ENCODE measurements at places on chromosomes 3 and 15.

DNA sequence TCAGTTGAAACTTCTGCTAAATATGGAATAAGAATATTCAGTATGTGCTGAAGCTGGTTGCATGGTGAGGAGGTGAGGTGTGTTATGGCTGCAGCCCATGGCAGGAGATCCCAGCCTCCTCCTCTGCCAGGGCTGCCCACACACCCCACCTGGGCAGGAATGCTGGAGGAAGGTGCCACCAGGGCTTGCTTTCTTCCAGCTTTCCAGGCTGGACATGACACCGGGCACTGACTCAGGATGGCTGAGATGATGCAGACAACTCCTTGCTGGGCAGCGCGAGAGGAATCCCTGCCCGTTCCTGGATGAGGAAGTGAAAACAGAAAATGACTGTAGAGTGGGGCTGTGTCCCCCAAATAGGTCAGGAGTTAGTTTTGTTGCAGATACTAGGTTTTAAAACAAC, 14.1 kb downstream of the GABRG3 start:
- DNase-seq, result no peak

DNA sequence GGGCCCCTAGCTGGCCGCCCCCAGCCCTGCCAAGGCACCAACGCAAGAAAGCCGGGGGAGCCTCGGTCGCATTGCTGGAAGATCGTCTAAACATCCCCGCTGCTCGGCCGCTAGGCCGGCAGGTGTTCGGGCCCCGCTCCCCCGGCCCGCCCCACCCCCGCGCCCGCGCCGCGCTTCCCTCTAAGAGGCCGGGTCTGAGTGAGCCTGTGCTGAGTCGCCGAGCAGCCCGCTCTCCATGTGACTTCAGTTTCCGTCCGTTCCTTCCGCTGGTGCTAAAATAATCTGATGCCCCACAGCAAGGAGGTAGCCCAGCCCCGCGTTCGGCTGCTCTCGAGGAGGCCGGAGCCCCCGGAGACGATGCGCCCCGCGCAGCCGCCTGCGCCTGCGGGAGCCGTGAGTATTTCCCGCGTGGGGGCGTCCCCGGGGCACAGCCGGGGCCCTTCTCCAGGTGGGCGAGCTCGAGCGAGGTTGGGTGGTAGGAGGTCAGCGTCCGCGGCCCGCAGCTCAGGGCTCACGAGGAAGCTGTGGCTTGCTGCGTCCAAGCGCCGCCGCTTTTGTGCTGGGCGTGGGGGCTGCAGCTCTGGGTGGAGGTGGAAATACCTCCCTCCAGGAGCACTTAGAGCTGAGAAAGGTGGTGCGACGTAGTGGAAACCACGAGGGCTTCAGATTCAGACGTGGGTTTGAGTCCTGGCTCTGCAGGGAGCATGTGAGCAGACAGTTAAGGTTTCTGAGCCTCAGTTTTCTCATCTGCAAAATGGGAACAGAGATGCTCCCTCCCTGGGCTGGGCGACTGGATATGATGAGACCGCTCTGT, at the start of gene NRROS:
Gene NRROS (plus strand): TSS at position 212 of the 814 bp plus-strand sequence. CDS start 14,846 bp downstream, outside the sequence.
- no peak for DNase-seq

DNA sequence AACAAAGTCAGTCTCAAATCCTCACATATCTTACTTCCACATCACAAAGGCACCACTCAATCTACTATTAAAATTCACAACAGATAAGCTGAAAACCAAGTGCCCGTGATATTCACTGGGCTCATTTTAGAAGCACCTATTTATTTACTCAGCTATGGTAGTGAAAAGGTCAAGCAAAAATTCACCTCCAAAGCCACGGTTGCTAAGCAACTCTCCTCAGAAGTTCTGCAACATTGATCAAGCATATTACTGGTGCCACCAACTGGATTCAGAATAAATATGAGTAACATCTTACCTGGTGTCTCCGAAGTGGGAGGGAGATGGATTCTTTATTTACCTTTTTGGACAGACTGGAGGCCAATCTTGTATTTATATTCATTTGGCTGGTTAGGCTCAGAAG, 714.8 kb downstream of the FHIT start:
- DNase-seq, result no peak

DNA sequence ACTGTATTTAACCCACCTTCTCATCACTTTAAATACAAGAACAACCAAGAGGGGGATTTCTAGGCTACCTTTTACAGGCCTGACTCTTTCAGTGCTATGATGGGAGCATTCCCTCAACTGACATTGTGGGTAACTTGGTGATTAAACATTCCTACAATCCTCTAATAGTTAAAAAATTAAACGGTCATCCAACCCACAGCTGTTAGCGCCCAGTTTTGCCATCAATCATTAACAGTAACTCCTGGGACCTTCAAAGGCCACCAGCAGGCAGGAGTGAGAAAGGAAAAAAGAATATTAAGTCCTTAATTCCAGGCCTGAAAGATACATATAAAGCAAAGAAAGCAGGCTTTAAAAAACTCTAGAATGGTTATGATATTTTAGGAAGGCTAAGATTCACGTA, 512.1 kb downstream of the MAGI1 start:
- DNase-seq, result no peak

- DNase-seq, result no peak
These were observed 133.3 kb downstream of the TBC1D2B start for GRCh38 chr15:77944002-77944867.

DNA sequence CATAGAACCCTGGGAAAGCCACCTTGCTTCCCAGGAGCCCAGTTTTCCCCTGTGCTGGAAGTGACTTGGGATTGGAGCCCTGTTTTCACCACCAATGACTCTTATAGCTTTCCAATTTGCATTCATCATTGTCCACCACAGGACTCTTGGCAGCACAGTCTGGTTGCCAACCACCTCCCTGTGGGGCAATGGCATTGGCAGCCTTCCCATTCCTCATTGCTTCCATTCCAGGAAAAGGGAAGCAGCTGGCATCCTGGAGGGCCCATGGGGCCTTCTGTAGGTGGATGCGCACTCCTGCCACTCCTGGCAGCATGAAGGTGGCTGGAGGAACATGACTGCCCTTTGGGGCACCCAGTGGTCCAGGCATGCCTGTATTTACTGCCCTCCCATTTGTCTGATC, 57.7 kb downstream of the FEM1B start:
- DNase-seq, result no peak

DNA sequence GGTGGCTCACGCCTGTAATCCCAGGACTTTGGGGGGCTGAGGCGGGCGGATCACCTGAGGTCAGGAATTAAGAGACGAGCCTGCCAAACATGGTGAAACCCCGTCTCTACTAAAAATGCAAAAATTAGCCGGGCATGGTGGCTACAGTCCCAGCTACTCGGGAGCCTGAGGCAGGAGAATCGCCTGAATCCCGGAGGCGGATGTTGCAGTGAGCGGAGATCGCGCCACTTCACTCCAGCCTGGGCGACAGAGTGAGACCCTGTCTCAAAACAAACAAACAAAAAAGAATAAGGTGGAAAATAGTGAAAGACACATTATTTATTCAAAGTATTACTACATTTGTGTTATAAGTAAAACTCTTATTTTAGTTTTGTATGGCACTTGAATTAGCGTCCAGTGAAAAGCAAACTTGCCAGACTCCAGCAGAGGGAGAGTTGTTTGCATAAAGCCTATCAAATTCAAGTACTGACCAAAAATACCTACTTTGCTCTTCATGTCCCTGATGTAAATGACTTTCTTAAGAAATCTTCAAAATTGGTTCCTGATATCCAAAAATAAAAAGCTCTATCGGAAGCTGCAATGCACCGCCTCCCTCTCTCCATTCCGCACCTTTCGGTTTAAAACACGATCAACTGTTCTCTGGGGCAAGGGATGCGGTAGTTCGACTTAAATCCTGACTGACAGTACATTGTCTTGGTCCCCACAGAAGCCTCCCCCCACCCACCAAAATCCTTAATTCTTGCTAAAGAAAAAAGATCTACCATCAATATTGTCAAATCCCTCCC, 1.2 kb downstream of the TRPM7 start:
- no peak for DNase-seq

GRCh38 chr15:50137330-50137761, 18.3 kb upstream of the ATP8B4 start:
- no peak for DNase-seq

GRCh38 chr3:33401781-33402180, 38.4 kb downstream of the UBP1 start:
- DNase-seq, result no peak

DNA sequence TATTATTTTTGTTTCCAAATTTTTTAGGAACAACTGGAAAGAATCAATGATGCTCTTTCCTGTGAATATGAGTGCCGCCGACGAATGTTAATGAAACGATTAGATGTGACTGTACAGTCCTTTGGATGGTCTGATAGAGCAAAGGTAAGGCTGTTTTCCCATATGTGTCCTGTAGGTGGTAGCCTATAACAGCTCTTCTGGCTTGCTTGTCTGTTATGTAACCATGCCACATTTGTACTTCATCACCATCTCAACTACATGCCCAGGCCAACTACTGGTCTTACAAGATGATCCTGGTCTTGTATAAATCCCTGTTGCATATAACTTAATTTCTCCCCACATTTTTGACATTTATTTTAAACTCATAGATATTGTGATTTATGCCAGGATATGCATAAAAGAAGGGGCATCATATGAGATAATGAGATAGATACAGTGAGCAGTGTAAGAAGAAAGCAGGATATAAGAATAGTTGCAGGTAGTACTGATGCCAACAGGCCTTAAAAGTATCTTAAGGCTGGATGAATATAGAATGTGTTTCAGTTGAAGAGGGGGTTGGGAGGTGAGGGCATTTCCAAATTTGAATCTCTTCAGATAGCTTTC, 20.3 kb downstream of the FAM98B start:
- DNase-seq, result no peak

GRCh38 chr3:122642935-122643334, 37.7 kb upstream of the PARP14 start:
- no peak for DNase-seq

- no peak for DNase-seq
These were observed 199.8 kb upstream of the ALCAM start for GRCh38 chr3:105166893-105167292.

- no peak for DNase-seq
These were observed 35.8 kb downstream of the LIMD1 start for GRCh38 chr3:45630325-45630724.
